ENCODE measurements at places on chromosomes 13 and 19.

DNA sequence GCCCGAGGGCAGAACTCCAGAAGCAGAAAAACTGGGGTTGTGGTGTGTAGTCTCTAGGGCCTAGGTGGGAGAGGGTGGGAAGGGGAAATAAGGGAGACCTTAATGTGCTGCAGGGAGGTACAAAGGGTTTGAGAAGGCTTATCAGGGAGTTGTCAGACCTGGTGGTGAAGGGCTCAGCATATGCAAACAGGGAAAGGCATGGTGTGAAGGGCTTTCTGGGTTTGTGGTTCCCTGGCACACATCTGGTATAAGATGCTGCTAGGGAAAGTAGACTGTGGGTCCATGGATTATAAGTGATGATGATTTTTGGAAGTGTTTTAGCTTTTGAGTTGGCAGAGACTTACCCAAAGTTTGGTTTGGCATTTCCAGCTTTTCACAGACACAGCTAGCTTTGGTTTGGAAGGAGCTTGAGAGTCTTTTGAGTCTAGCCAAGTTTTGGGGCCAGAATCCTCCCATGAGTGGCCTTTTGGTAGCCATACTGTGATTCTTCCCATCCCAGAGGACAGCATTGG lies 2.2 kb downstream of the TRIM28 start:
- DNase-seq = no peak

DNA sequence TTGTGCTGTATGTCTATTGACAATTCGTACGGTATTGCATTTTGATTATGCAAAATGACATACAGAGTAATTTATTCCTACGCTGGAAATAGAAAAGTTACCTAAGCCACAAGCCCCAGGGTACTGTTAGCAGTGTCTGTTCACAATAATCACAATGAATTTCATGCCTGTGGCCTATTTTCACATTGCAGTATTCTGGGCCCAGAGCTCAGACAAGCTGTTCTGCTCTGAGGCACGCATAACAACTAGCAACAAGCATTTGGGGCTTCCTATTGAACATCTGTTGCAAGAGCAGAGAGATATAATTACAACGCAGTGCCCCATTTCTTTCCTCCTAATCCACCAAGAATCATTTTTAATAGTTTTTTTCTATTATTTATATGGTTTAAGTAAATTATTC lies 158.9 kb upstream of the SGCG start:
- DNase-seq = no peak

- DNase-seq = peak; percentile 94
Observed at GRCh38 chr19:1040476-1041271, 767 bp downstream of the ABCA7 start.

GRCh38 chr19:41920882-41921576 lies 7.2 kb downstream of the ERFL start:
- no peak for DNase-seq

DNA sequence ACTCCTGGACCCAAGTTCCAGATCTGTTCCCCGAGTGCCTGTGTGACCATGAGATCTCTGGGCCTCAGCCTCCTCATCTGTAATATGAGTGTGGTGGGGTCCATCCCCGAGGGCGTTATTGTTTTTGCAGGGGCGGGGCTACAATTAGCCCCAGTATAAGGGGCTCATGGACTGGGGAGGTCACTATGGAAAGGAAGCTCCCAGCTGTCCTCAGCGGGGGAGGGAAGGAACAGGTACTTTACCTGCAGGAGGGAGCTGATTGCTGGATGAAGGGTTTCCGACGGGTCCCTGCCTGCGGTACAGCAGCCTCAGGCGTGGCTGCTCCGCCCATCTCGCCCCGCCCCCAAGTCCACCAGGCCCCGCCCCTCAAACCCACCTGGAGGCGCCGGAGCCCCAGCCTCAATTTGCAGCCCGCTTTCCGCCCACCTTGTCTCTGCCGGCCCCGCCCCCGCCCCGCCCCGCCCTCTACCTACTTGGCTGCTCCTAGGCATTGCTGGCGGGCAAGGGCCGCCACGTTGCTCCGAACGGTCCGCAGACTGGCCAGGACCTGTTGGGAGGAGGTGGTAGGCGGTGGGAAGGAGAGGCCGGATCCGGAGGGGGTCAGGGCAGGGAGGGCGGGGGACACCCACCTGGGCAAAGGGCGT lies 5.5 kb downstream of the PDE4C start:
- DNase-seq = no peak

DNA sequence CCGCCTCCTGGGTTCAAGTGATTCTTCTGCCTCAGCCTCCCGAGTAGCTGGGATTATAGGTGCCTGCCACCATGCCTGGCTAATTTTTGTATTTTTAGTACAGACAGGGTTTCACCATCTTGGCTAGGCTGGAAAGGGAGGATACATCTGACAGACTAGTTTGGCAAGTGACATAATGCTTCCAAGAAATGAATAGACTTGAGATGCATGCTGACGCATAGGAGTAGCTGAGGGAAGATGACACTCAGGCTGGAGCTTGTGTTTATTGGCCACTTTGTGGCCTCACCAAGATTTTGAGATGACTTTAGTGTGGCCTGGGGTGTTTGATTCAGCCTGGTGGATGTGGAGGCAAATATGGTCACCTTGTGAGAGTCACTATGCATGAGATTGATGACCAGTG lies 4.0 kb downstream of the ZNF586 start:
- no peak for DNase-seq

DNA sequence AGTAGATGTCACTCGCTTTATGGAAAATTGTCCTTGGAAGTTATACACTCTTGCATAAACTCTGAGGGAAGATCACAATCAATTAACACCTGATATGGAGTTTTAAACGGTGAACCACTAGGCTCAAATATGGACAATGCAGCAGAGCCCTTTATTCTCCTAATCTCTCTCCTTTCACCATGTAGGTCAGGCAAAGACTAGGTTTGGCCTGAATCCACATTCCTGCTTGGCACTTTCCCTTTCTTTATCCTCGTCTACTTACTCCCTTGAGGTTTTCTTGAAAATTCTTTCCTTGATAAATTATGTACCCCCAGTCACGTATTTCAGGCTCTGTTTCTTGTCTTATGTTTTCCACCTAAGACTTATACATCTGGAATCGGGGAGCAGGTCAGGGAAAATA lies 751.7 kb downstream of the DACH1 start:
- DNase-seq = no peak

DNA sequence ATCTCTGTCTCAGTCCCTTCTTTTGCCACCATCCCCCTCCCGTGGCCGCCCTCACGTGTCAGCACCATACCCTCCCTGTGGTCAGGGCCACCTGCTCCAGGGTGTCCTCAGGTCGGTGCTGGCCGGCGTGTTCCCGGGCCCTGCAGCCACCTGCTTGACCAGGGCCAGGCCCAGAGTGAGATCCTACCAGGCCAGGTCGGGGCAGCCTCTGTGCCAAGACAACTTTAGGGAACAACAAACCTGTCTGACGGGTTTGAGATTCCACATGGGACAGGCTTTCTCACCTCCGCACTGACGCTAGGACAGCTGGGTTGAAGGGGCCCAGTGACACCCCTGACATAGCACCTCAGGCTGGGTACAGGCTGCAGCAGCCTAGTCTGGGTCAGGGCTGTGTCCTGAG lies 7.5 kb upstream of the SBNO2 start:
- DNase-seq = no peak

GRCh38 chr19:12111943-12112637 lies 28.1 kb downstream of the ZNF20 start:
- no peak for DNase-seq

- DNase-seq = no peak
Observed at GRCh38 chr13:106095406-106095805, 440.1 kb downstream of the EFNB2 start.

- no peak for DNase-seq
Observed at GRCh38 chr13:109699628-109700071, 86.7 kb downstream of the IRS2 start.

- no peak for DNase-seq
Observed at GRCh38 chr13:74530011-74530410, 395.8 kb upstream of the KLF12 start.

GRCh38 chr19:21134934-21135366 lies 6.9 kb upstream of the ZNF431 start:
- DNase-seq = no peak

DNA sequence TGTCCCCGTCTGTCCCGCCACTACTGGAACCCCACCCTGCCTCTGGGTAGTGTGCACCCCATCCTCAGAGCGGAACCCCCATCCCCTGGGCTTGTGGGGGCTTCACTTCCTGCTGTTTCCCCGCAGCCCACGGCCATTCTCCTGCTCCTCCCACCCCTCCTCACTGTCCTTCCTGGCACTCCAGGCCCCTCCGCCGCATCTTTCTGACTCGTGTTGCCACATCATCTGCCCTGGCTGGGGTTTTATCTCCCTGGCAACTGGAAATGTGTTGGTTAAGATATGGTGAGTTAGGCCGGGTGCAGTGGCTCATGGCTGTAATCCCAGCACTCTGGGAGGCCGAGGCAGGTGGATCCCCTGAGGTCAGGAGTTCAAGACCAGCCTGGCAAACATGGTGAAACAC lies 37.3 kb downstream of the KDM4B start:
- no peak for DNase-seq

- peak; percentile 77 for DNase-seq
Observed at GRCh38 chr19:661427-662196, 1.4 kb downstream of the RNF126 start.

DNA sequence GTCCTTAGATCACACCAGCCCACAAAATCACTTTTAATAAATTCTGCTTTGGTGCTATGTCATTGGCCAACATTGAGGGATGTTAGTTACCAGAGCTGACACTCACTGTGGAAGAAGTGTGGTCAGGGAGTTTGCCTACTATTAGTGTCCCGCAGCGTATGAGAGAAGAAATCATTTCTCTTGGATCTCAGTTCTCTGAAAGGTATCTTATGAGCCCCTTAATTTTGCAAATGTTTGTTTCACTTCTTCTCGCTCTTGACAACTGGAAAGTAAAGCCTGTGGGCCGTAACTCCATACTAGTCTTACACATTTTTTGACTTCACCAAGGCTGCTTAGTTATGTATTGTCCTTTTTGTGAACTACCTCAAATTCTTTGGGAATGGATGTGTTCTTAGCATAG lies 80.9 kb downstream of the FLT1 start:
- no peak for DNase-seq

- no peak for DNase-seq
Observed at GRCh38 chr19:52941941-52942385, 18.7 kb upstream of the ZNF888 start.

DNA sequence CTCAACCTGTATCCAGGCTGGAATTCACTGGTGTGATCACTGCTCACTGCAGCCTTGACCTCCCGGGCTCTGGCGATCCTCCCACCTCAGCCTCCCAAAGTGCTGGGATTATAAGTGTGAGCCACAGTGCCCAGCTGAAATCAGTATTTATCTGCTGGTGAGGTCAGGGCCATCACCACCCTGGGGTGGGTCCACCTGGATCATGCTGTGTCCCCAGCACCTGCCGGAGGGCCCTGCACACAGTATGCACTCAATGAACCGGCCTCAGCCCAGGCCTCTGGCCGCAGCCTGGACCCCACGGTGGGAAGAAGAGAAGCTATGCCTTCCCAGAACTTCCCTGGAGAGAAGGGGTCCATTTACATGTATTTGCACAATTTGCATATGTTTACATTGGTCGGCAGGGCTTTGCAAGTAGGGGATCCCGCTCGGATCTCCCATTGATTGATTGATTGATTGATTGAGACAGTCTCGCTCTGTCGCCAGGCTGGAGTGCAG lies 2.6 kb upstream of the SLC5A5 start:
- DNase-seq = no peak

- no peak for DNase-seq
Observed at GRCh38 chr13:110716247-110716515, 2.7 kb downstream of the ING1 start.

DNA sequence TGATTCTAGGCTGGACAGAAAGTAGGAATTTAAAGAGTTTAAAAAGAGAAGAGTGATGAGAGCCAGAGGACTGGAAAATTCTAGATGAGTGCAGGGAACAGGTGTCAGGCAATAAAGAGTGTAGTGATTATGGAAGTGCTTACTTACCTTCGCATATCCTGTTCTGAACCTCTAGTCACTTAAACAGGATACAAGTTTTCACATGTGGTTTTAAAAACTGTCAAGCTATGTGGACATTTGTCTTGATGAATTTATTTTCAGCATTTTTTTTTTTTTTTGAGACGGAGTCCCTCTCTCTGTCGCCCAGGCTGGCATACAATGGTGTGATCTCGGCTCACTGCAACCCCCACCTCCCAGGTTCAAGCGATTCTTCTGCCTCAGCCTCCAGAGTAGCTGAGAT lies 34.3 kb upstream of the IL17D start:
- no peak for DNase-seq

- no peak for DNase-seq
Observed at GRCh38 chr13:26015271-26016125, 36.3 kb downstream of the SHISA2 start.

DNA sequence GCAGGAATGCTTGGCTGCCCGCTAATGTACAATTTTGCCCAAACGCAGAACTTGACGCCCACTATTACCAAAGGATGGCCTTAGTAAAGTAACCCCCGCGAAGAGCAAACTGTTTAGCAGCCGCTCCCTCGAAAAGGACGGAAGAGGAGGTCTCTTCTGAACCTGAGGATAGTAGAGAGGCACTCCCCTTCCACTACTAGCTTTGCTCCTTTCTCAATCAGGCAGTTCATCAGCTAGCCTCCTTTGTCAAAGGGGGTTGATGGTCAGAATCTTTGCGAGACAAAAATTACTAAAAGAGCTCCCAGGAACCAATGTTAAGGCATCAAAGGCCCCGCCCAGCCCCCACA lies 534 bp downstream of the CAB39L start:
- peak; percentile 26 for DNase-seq

GRCh38 chr13:32039528-32039927 lies 8.0 kb downstream of the FRY start:
- DNase-seq = no peak

Data from CD4-positive, alpha-beta T cell treated with Interleukin-6 at 100 ng/mL for 8 hours (primary cell).